Mesangial cell (primary cell): ENCODE measurements at places on chromosomes 7 and 10. TPM values are rescaled to one million over a fixed set of nuclear protein-coding genes. Genes with fewer than 3 reads are reported as not detected.

The SRGN gene
- 50.1 and 238 TPM in 2 replicates for total RNA-seq

The IFIT1 gene
- total RNA-seq = 2.6 and 3.4 TPM in 2 replicates

The NME8 gene
- total RNA-seq = not detected in 2 replicates

The SYT15B gene
- total RNA-seq = 2.6 and 5.7 TPM in 2 replicates

The TRAPPC14 gene
- 9.8 and 13.1 TPM in 2 replicates for total RNA-seq

The AMPH gene
- total RNA-seq = 0.49 and 0.51 TPM in 2 replicates

The RBM20 gene
- 1.4 and 1.6 TPM in 2 replicates for total RNA-seq
